Right lobe of liver (tissue), 6 donors: ENCODE measurements at places on chromosomes 16 and 17. TPM values are rescaled to one million over a fixed set of nuclear protein-coding genes. Genes with fewer than 3 reads are reported as not detected.

Gene TMEM220
- 27.0 TPM for total RNA-seq

DNA sequence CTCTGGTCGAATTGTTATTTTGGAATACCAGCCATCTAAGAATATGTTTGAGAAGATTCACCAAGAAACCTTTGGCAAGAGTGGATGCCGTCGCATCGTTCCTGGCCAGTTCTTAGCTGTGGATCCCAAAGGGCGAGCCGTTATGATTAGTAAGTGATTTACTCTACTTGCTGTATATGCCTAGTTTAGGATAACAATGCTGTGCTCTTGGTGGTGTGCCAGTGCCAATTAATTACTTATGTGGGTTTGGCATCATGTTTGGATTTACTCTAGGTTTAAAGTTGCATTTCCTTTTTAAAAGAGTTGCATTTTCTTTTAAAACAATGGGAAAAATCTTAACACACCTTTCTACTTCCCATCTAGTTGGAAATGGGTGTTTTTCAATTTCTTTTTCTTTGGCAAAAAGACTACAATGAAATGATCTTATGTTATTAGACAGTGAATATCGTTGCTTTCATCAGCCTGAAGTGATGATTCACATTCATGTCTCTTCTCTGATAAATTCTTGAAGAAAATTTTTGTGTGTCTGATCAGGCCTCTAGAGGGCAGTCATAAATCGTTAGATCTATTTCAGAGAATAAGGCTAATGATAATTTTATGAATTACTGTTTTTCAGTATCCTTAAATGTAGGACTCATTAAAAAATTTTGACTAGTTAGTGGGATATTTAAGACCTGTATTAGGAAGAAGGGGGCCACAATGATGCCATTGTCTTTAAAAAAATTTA lies 5.6 kb downstream of the SF3B3 start:
- no peak for DNase-seq

- no peak for DNase-seq
Observed at GRCh38 chr16:89210904-89211515, 6.5 kb upstream of the ZNF778 start.

- DNase-seq: no peak
Observed at GRCh38 chr16:81752876-81753227, 26.2 kb upstream of the PLCG2 start.

DNA sequence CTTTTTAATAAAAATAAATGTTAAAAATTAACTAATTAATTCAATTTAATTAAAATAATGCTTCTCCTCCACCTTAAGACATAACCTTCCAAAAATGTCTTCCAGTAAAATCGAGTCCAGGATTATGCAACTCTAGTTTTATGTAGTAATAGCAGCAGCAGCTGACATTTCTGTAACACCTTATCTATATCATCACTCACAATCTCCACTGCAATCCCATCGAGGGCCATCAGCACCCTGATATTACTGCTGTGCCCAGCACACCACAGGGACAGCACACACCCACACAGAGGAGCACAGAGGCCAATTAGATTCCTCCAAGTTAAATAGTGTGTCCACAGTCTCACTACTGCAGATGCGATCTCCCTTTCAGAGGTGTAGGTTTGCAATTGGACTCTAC lies 2.9 kb downstream of the RPH3AL start:
- DNase-seq: peak; percentile 31

Gene RAB37
- total RNA-seq: 12.1 TPM

GRCh38 chr16:19479302-19479721 lies 42.6 kb downstream of the GDE1 start:
- DNase-seq: no peak

DNA sequence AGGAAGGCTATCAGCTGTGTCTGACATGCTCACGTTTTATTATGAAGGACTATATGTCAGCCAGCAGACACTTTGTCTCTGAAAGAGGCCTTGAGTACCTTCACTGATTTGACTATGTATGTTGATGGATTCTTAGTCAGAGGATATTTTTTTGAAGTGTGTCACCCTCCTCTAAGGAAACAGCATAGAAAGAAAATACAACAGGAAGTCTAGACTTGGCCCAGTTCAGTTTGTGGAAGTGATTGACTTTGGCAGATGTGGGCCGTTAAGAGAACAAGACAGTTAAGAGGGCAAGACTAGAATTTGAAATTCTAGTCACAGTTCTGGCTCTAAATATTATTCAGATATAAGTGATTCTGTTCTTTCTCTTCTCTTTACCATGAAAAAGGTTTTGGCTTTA lies 471.5 kb downstream of the CDH8 start:
- DNase-seq: no peak

Gene C16orf86
- 4.3 TPM for total RNA-seq

- DNase-seq: no peak
Observed at GRCh38 chr17:10041916-10042588, 137.0 kb upstream of the RCVRN start.

DNA sequence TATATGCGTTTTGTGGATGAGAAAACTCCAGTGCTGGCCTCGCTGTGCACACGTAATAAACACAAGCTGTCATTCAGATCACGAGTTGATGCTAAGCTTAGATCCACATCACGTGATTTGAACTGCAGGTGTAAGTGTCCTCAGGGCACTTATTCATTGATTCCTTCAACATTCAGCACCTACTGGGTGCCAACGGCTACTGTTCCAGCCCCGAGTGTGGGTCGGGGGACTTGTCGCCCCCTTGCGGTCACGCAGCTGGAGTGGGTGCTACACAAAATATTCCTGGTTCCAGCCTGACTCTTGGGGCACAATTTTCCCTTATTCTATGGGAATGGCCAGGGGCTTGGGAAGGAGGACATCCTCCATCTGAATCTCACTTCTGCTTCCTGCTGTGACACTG lies 29.9 kb upstream of the GINS2 start:
- no peak for DNase-seq

DNA sequence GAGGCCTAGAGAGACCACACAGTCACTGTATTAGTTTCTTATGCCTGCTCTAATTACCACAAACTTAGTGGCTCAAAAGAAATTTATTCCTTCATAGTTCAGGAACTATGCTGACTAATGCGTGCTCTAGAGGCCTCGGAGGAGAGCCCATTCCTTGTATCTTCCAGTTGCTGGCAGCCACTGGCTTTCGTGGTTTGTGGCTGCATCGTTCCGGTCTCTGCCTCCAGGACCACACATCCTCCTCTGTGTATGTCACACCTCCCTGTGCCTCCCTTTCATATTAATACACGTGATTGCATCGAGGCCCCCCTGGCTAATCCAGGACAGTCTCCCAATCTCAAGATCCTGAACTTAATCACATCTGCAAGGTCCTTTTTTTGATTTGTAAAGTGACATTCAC lies 16.9 kb upstream of the MYLK3 start:
- DNase-seq: no peak

DNA sequence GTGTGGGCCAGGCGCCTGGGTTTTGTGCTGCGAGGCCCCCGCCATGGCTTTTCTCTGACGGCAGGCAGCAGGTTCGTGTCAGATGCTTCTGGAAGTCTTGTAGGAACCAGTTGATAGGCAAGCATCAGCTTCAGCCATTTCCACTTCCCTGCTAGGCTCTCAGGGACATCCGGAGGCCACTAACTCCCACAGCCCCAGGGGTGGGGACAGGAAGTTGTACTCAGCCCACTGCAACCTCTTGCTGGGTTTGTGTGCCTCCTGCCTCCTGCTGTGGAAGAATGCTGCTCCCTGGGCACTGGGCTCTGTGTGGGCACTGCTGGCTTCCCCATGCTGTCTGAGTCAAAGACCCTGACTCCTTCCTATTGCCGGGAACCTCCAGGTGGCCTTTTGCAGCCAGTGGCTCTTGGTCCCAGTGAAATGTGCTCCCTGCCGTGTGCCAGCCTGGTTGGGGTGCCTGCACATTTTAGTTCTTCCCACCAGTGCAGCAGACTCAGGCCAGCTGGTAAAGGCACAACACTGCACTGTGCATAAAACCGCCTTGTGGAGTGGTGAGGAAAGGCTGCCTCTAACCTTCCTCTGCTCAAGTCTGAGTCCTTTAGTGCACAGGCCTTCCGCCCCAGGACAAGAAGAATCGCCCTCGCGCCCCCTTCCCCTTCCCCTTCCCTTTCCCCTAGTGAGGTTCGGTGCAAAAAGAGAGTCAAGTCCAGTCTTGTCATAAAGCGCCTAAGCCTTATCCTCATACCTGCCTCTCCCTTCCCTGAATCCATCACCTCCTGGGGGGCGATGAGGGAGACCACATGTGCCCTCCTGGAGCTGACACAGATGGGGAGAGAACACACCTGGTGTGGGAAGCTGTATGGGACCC lies 16.6 kb downstream of the LDHD start:
- DNase-seq: no peak

Gene PRSS27
- 0.67 TPM for total RNA-seq

DNA sequence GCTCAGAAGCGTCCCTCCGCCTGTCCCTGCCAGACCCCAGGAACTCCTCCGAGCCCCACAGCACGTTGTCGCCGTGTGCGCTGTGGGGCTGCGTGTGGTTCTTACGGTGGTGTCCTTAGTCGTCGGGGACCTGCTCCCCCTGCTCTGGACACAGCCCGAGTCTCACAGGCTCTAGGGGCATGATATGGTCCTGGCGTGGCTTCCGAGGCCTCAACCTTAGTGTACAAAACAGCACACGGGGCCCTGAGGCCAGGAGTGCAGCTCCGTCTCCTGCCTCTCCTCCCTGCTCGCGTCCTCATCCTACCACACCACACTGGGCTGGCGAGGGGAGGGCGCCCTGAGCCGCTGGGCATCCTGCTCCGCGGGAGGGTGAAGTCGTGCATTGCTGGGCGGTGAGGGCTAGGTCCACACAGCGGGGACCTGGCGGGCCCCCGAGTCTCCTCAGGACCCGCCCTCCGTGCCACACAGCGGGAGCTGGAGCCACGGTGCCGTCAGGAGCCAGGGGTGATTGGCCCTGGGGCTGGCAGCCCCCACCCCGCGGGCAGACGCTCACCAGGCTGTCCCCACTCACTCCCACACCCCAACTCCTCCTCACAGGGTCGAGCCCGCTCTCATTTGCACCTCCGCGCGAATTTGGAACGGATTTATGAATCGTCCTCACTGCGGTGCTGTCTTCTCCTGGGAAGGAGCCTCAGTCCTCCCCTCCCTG lies 1.2 kb upstream of the MAFG start:
- DNase-seq: no peak

Gene CSHL1
- not detected for total RNA-seq

DNA sequence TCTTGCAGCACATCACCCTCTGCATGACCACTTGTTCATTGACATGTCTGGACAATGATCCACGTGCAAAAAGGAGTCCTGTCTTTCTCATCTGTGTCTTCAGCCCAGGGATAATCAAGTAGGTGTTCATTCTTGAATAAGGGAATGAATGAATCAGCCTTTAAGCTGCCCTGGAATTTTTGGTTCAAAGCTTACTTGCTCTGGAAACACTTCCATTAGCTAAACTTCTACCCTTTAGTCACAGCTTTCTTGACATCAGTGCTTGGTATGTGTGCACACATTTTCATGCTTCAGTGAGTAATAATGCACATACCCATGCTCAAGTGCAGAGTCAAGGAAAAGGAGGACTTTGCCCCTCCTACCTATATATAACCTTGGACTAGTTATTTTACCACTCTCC lies 103.0 kb upstream of the CDH13 start:
- no peak for DNase-seq

- no peak for DNase-seq
Observed at GRCh38 chr16:55539049-55539448, 27.4 kb upstream of the CAPNS2 start.

GRCh38 chr17:39252788-39253460 lies 27.2 kb upstream of the STAC2 start:
- no peak for DNase-seq

- DNase-seq: no peak
Observed at GRCh38 chr16:12349936-12350850, 373.7 kb downstream of the SNX29 start.

Gene FAM20A
- 35.6 TPM for total RNA-seq

- DNase-seq: no peak
Observed at GRCh38 chr16:29883987-29884386, 15.4 kb downstream of the SEZ6L2 start.

- DNase-seq: no peak
Observed at GRCh38 chr17:41010441-41010840, 1.5 kb upstream of the KRTAP3-1 start.

DNA sequence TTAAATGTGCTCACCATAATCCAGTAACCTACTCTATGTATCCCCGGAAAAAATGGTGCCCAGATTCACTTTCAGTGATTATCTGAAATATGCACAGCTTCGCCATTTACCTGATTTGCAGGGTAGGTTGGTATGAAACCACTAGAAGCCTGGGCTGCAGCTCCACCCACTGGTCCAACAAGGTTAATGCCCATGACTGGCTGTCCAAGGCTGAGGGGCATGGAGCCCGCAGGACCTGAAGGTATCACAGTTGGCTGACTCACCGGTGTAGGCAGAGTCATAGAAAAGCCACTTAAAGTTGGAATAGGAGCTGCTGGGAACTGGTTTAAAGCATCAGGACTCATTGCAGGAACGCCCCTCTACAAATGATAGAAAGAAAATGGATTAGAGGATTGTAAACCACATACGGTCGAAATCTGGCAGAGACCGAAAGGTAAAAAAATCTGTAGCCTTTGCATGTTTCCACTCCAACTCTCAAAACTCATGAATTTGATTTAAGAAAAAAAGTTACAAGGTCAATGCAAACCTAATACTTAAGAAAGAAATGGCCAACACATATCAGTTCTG lies 38.6 kb downstream of the SYNRG start:
- DNase-seq: no peak

DNA sequence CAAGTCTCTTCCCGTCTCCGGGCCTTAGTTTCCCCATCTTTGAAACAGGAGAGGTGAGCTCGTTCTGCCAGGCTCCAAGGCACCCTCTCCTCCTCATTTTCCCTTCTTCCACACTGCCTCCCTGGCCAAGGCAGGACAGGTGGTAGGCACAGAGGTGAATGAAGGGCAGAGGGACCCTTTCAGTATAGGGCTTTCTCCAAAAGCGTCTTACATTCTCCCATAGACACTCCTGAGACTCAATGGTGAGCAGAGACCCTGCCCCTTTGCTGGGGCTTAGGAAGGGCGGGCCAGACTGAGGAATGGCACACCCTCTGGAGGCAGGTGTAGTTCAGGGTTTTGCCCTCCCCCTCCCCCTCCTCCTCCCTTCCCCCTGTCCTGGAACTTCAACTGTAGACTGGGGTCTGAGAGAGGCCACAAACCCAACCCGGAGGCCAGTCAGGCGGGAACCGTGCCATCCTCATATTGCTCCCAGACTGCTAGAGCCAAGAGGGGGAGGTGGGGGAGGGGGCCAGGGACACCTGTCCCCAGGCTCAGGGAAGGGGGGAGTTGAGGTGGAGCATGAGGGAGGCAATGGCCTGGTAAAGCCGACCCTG lies 1.9 kb downstream of the PLEKHH3 start:
- no peak for DNase-seq

GRCh38 chr16:85927959-85928358 lies 29.0 kb downstream of the IRF8 start:
- DNase-seq: no peak

DNA sequence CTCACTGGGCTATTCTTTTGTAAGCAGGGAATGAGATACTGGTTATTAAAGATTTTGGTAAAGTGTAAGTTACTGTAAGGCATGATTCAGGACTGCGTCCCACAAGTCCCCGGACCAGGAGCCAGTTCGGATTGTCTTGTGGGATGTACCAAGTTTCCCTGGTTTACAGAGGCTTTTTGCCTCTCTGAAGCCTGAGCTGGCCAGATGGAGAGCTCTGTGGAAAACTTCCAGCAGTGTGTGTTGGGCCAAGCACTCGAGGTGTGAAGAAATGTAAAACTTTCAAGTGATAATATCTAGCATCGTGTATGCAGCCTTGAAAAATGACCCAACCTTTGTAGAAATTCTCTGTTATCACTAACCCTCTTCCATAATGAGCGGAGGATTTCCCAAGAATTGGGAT lies 2.4 kb downstream of the EPN2 start:
- no peak for DNase-seq

Gene PTRH2
- 50.8 TPM for total RNA-seq

Gene EIF3C
- total RNA-seq: 145 TPM

GRCh38 chr17:35895636-35896587 lies 15.8 kb upstream of the CCL5 start:
- DNase-seq: no peak
